ENCODE measurements at places on chromosomes 4 and X.
A peak's percentile ranks its signal among the peaks of the same experiment; 100 is the strongest.

DNA sequence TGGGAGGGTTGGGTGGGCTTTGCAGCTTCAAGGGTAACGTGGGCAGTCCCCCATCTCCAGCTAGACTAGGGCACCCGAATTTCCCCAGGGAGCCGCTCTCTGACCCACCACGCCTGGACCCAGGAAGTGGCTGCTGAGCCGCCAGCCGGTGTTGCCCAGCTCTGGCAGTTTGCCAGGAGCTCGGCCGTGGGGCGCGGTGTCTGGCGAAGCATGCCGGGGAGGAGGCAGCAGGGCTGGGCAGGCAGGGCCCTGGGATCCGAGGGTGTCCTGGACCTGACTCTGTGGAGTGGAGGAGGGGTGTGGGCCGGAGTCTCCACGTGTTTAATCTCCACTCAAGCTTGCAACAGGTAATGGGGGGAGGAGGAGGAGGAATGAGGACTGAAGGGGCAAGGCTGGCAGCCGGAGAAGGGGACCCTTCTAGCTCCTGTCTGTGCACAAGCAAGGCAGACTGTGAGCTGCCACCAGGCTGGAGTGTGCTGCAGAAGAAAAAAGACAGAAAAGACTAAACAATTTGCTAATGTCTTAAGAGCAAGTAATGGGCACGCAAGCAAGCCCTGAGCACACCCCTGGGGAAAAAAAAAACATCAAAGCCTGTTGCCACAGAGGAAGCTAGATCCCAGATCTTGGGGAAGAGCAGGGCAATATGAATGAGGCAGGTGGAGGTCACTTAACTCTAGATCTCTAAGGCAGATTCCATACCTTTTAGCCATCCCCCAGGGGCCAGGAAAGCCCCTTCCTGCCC, 2.4 kb downstream of the LONRF3 start:
- H3K27me3 ChIP-seq, result no peaks in the 10 kb centered on the region
- H3K36me3 ChIP-seq, result no peaks in the 10 kb centered on the region

GRCh38 chrX:627510-627981, 3.0 kb upstream of the SHOX start:
- DNase-seq, result no peak
- H3K27ac ChIP-seq, result no peak overlapping the region
- H3K36me3 ChIP-seq, result no peaks in the 10 kb centered on the region
- H3K4me3 ChIP-seq, result no peak overlapping the region
- peaks cover 19% of the 10 kb centered on the region for H3K27me3 ChIP-seq

DNA sequence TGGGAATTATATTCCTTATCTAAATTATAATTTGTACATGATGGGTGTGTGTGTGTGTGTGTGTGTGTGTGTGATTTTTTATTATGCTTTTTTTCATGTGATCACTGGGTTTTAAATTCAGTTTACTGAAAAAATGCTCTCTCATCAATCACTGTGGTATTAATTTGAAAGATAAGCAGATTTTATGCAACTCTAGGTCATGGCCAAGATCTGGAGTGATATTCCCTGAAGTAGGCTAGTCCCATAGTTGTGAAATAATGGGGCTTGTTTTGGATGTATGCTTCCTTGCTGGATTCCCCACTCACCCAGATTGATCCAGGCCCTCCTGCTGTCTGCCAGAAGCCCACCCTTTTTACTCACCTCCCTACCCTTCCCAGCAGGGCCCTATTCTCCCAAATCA, 22.0 kb upstream of the PGRMC2 start:
- no peak for DNase-seq
- no peaks in the 10 kb centered on the region for H3K27me3 ChIP-seq
- H3K4me1 ChIP-seq, result no peaks in the 10 kb centered on the region
- H3K4me3 ChIP-seq, result no peak overlapping the region

- no peaks in the 10 kb centered on the region for H3K4me1 ChIP-seq
- no peak overlapping the region for H3K27ac ChIP-seq
- H3K27me3 ChIP-seq, result no peaks in the 10 kb centered on the region
- H3K4me3 ChIP-seq, result no peak overlapping the region
Observed at GRCh38 chr4:69735119-69735518, 25.3 kb downstream of the SULT1B1 start.

DNA sequence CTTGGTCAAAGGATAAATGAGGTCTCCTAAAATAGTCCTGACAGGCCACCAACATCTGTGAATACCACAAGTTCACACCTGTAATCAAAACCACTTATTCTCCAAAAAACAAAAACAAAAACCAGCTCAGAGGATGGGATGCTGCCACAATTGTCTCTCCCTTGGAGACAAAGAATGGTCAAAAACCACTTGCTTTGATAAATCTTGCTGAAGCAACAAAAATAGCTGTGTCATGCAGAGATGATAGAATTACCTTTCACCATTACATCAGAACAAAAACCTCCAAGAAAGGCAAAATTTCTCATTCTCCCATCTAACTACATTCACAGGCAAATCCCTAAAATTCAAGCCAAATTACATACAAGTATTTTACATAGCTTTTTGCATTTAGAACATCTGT, 180.4 kb downstream of the MAML3 start:
- no peak overlapping the region for H3K4me3 ChIP-seq
- DNase-seq, result no peak
- H3K27me3 ChIP-seq, result no peaks in the 10 kb centered on the region
- no peaks in the 10 kb centered on the region for H3K4me1 ChIP-seq

DNA sequence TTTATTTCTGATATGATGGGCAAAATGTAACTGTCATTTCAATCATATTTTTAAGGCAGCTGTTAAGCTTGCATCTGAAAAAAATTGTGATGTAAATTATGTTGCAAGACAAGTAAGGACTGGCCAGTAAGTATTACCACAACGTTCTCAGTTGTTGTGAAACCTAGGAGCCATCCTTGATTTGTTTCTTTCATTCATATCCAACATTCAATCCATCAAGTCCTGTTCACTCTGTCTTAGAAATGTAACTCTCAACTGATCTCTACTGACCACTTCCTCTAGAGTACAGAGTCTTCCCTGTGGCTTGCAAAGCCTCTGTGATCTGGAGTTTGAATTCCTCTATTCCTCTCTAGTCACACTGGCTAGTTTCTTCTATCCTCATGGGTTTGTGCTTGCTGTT, 161.4 kb upstream of the MAD2L1 start:
- H3K36me3 ChIP-seq, result no peaks in the 10 kb centered on the region
- no peak overlapping the region for H3K27ac ChIP-seq
- no peaks in the 10 kb centered on the region for H3K27me3 ChIP-seq
- H3K4me1 ChIP-seq, result no peaks in the 10 kb centered on the region
- DNase-seq, result no peak

DNA sequence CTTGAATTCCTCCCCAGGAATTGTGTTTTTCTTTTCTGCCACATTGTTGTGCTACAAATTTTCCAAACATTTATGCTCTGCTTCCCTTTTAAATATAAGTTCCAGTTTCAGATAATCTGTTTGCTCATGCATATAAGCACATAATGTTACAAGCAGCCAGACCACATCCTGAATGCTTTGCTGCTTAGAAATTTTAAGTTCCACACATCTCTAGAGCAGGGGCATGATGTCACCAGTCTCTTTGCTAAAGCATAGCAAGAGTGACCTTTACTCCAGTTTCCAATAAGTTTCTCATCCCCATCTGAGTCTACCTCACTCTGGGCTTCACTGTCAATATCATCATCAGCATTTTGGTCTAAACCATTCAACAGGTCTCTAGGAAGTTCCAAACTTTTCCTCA, 932.5 kb downstream of the SH3BGRL start:
- H3K4me3 ChIP-seq, result no peak overlapping the region
- H3K27me3 ChIP-seq, result no peaks in the 10 kb centered on the region
- DNase-seq, result no peak
- no peaks in the 10 kb centered on the region for H3K36me3 ChIP-seq

DNA sequence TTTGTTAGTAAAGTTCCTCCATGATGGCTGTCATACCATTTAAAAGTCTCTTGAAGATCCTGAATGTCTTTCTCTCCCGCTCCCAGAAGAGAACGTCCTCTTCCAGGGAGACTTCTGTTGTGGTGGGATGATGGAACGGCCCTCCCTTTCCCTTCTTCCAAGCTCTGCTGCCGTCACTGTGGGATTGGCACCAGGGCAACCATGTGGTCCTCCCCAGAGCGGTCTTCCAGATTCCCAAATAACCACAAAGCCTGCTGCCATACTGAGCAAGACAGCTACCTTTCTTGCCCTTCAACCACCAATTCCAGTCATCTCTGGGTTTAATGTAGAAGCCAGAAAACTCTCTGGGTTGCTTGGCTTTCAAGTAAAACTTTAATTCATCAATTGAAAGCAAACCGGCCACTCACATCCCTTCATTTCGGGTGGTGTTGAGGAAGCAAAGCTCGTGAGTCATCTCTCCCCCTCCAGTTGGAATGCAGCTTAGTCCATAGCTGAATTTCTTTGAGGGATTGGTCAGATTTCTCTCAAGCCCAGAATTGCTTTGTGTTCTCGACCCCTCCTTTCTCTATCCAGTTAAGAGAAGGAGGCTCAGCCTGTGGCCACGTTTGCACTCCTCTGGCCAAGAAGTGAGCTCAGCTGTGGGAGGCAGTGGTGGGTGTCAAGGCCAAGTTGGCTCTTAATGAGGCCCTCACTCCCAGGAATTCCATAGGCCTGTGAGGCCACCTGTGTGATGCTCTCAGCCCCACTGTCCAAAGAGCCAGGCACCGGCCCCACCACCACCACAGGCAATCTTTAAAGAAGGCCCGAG, 36.9 kb downstream of the FHDC1 start:
- no peaks in the 10 kb centered on the region for H3K4me1 ChIP-seq
- H3K27me3 ChIP-seq, result no peaks in the 10 kb centered on the region
- no peak overlapping the region for H3K27ac ChIP-seq

DNA sequence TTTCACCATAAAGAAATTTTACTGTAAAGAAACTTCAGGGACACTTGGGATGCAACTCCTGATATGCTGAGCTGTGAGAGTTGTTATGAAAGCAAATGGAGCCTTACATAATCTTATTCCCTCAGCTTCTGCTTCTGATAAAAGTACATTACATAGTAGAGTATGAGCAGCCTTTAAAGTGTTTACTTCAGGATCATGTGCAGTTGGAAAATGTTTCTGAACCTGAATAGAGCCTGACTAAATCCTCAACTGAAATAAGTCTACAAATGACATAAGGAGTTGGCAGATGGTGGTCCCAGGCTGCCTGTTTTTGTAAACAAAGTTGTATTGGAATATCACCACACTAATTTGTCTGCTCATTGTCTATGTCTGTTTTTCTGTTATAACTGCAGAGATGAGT, 19.3 kb downstream of the RASSF6 start:
- H3K36me3 ChIP-seq, result no peaks in the 10 kb centered on the region
- DNase-seq, result no peak
- no peak overlapping the region for H3K27ac ChIP-seq
- H3K4me3 ChIP-seq, result no peak overlapping the region

- no peaks in the 10 kb centered on the region for H3K4me1 ChIP-seq
- no peaks in the 10 kb centered on the region for H3K27me3 ChIP-seq
- no peak for DNase-seq
- no peak overlapping the region for H3K4me3 ChIP-seq
- H3K36me3 ChIP-seq, result no peaks in the 10 kb centered on the region
Observed at GRCh38 chr4:78369679-78370078, 181.9 kb upstream of the ANXA3 start.

DNA sequence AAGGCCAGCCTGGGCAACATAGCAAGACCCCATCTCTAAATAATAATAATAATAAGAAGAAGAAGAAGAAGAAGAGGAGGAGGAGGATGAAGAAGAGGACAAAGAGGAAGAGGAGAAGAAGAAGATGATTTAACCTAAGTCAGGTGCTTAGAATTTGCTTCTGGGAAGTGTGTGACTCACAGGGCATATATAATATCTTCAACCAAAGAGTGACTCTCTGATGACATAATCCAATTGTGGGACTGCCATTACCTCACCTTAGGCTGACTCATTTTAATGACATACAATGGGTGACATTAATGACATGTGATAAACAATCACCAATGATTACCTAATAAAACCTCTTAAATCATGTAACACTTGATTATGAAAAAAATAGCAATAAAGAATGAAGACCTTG, 32.7 kb upstream of the MBTPS2 start:
- no peak overlapping the region for H3K4me3 ChIP-seq
- H3K27me3 ChIP-seq, result no peaks in the 10 kb centered on the region
- no peaks in the 10 kb centered on the region for H3K4me1 ChIP-seq

GRCh38 chrX:39309018-39309635, 507.9 kb downstream of the MID1IP1 start:
- no peaks in the 10 kb centered on the region for H3K36me3 ChIP-seq
- peaks cover 28% of the 10 kb centered on the region for H3K4me1 ChIP-seq
- H3K27me3 ChIP-seq, result no peaks in the 10 kb centered on the region
- DNase-seq, result peak; percentile 0

DNA sequence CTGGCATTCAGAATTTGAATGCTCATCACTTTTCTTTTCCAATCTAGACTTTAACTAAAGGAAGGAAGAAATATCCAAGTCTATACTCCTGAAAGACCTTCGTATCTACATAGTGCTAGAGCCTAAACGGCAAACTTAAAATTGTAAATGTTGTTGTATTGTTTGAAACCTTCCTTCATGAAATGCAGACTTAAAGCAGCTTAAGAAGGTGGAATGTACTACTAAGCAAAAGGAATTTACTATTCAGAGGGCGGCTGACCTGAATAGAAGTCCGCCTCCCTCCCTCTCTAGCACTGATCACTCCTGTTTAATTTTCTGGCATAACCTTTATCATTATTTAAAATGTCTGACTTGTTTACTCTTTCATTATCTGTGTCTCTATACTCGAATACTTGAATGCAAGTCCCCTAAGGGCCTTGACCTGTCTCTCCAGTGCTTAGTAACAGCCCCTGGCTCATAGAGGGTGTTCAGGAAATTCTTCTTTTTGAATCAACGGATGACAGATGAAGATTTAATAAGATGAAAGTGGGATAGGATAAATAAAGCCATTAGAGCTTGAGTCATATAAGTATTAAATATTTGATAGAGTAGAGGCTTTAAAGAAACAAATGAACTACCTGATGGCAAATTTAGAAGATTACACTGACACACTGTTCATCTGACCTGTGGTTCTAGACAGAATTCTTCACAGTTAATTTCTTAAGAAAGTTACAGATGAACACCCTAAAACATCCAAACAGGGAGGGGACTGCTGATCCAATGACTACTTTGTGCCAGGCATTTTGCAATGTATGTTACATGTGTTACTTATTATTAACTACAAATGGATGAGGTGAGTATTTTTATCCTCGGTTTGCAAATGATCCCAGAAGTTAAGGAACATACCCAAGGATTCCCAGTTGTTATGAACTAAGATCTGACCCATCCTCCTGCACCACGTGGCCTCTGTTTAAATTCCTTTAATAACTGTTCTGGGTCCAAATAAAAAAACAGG, 20.2 kb upstream of the RBPJ start:
- no peaks in the 10 kb centered on the region for H3K4me1 ChIP-seq
- no peaks in the 10 kb centered on the region for H3K27me3 ChIP-seq
- no peak for DNase-seq

- H3K36me3 ChIP-seq, result no peaks in the 10 kb centered on the region
- no peak overlapping the region for H3K4me3 ChIP-seq
- H3K4me1 ChIP-seq, result no peaks in the 10 kb centered on the region
- DNase-seq, result no peak
Observed at GRCh38 chr4:152392079-152392478, 143.8 kb downstream of the FBXW7 start.

DNA sequence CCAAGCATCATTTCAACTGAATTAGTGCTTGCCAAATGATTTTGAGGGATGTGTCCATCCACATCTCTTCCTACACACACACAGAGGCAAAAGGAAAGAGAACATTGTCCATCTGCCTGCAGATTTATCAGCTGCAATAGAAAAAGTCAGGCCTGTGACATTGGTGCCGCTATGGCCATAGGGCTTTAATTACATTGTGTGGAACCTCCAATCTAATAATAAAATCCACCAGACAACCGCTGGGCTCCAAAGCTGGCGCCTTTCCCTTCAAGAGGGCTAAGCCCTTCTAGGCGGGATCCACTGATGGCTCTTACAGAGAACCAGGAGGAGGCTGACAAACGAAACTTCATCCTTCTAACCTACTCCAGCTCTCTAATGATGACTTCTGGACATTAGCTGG, 60.6 kb downstream of the PHOX2B start:
- no peak overlapping the region for H3K4me3 ChIP-seq
- H3K36me3 ChIP-seq, result no peaks in the 10 kb centered on the region
- no peak overlapping the region for H3K27ac ChIP-seq
- H3K27me3 ChIP-seq, result no peaks in the 10 kb centered on the region
- DNase-seq, result no peak
- H3K4me1 ChIP-seq, result no peaks in the 10 kb centered on the region
